Hematopoietic multipotent progenitor cell treated with erythropoietin and hydrocortisone succinate and interleukin-3 and kit ligand, for 6 days (in vitro differentiated cells): ENCODE measurements at places on chromosomes 2 and 18.
A peak's percentile ranks its signal among the peaks of the same experiment; 100 is the strongest.

GRCh38 chr2:201517094-201517493 lies 65.6 kb downstream of the STRADB start:
- DNase-seq: no peak

- no peak for DNase-seq
Measured at GRCh38 chr18:3901811-3902210, 451.8 kb downstream of the TGIF1 start.

DNA sequence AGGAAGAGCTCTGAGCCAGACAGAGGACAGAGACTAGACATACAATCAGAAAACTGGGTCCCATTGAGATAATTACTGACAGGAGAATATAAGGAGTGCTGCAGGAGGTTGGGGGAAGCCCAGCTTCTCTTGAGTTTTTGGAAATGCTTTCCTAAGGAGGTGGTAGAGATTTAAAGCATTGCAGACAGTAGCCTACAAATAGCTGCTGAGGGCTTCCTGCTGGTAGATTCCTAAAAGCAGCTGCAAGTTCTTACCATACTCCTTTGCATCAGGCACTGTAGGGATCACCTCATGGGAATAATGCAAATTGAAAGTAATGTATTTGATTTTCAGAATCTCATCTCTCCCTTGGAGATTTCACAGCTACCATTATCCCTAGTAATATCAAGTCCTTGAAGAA lies 902.6 kb upstream of the GCFC2 start:
- no peak for DNase-seq

DNA sequence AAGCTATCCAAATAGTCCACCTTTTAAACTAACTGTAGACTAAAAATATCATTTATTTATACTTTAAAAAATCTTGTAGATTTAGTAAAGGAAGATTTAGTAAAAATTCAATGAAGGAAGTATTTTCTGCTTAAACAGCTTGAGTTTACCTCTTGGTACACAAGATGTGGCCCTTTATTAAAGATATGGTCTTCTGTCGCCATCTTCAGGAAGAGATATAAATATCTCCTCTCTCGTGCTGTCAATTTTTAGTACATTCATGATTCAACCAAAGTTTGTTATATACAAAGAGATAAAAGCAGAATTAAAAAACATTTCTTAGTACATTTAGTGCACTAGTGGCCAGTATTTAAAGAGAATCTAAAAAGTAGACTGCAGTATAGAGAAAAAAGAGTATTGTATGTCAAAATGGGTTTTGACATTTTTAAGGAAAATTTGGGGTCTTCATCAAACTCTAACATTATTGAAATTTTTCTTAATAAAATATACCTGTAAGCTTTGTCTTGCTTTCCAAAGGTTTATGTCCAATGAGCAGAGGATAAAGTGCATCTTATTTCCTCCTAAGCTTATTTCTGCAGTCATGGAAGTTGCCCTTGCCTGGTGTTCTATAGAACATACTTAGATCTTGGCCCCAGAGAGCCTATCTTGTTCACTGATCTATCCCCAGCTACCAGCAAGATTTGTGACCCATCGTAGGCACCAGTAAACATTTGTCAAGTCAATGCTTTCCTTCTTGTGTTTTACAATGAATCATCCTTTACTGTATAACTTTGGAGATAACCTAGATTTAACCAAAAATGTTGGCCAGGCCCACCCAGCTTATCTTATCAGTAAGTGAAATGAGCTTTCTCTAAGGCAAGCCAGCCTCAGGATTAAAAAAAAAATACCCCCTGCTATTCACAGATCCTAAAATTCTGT lies 18.5 kb upstream of the EML6 start:
- peak; percentile 81 for DNase-seq

DNA sequence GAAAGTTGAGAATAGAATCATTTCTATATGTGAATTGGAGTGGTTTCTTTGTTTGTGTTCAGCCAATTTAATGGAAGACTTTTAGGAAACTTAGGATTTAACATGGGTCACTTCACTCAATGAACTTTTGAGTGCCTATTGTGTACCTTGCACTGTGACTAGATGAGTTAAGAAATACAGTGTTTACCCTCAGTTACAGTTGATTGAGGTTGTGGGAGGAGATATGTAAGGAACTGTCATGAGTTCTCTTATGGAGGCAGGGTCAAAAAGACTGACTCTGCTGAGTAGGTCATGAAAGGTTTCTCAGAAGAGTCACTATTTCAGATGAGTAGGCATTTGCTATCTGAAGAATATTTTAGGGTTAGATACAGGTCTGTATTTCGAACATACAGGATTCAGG lies 98.6 kb downstream of the RAB3GAP1 start:
- DNase-seq: no peak
